Activated T-helper 1 cell treated with anti-CD3 and anti-CD28 coated beads, Interleukin-12 subunit alpha, Interleukin-12 subunit beta, Interleukin-2, Interleukin-4 antibody, amounts not matched to agents 30 ng/mL and 10 ng/mL and 1 ng/mL, durations not matched to agents 14 hours and 24 hours and 36 hours (primary cell): ENCODE measurements at places on chromosomes 7 and 10. TPM values are rescaled to one million over a fixed set of nuclear protein-coding genes. Genes with fewer than 3 reads are reported as not detected.

Gene HTR7
- not detected in 2 replicates for total RNA-seq

Gene UPK3B
- 1.1 and 1.2 TPM in 2 replicates for total RNA-seq

GRCh38 chr10:82768040-82768439 is 893.0 kb downstream of the NRG3 start:
- no peak for DNase-seq

DNA sequence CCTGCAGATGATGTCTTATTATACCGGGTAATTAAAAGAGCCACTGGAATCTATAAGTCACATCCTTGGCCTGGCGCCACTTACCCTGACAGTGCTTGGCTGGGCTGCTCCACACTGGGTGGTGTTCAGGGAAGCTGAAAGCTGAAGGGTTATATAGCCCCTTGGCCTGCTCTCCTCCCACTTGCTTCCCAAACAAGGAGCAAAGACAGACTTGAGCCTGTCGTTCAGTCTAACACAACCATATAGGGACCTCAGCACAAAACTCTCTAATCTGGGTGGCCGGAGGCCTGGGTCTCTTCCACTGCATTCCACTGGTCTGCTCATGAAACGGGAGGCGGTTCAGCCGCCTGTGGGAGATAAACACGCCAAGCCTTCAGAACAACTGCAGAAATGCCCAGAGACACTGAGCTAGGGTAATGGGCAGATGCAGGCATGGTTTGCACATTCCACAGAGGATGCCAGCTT is at the start of gene ACTA2:
Gene ACTA2, minus strand, starts transcription at position 127 of the 465 bp plus-strand sequence. CDS start 3,843 bp downstream, outside the sequence.
- no peak for DNase-seq

DNA sequence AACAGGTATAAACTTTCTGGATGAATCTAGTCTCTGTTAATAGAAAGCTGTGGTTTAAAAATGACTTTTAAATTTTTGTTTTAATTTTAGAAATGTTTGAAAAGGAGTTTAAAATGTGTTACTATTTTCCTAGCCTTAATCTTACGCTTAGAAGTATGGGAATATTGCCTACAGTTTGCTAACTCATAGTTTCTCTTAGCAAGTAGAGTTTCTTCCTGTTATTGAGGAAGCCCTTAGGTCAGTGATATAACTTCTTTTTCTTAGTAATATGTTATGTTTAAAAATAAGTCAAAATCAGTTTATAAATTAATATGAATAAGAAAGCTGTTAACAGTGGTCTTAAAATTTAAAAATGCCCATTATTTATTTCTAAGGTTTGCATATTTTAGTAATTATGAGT is 3.1 kb downstream of the STARD3NL start:
- DNase-seq, result no peak

DNA sequence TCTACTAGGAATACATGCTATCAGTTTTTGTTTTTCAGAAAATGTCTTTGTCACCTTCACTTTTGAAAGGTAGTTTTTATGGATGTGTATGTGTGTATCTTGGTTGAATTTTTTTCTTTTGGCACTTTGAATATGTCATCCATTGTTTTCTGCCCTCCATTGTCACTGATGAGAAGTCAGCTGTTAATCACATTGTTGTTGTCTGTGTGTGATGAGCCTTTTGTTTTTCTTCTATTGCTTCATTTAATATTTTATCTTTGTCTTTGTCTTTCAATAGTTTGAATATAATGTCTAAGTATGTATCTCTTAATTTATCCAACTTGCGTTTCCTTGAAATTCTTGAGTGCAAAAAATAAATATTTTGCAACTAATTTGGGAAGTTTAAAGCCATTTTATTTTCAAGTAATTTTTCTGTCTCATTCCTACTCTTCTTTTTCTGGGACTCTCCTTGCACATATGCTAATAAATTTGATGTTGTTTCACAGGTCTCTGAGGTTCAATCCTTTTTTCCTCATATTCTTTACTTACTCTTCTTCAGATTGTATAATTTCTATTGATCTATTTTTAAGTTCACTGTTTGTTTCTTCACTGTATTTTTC is 546.9 kb upstream of the GHITM start:
- no peak for DNase-seq

Gene OR6V1
- not detected in 2 replicates for total RNA-seq

DNA sequence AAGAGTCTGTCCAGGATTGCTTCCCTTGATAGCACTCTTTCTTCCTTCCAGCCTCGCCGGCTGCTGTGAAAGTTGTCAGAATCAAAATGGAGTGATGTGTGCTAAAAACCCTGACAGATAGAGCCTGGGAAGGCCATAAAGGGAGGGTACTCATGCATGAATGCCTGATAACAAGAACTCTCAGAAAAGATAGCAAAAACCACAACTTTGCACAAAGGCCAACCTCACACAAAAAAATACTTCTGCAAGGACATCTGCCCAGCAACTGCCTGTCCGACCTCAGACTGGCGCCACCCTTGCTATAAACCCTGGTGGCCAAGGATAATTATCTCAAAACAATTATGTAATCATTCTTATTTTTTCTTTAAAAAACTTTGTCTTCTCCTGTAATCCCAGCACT is 133.2 kb upstream of the SVIL start:
- DNase-seq, result no peak

Gene DENND2A
- not detected in 2 replicates for total RNA-seq

Gene LIPM
- total RNA-seq, result not detected in 2 replicates

DNA sequence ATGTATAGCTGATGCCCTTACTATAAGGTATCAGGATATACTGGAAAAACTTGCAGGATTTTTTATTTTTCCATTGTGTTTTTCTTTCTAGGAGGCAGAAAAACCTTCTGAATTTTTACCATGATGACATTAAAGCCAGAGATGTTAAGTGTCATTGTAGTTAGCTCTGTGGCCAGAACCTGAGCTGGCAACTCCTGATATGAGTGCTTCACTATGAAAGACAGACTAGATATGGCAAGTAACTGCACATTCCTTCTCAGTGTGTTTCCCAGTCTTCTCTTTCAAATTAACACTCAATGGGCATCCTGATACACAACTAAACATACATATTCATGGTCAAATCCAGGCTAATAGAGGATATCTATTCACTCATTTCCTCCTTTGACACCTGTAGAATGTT is 166.2 kb downstream of the CTTNBP2 start:
- DNase-seq, result no peak
